ENCODE measurements at places on chromosomes 13 and 19.

GRCh38 chr19:47891923-47892666, 6.0 kb upstream of the SULT2A1 start:
- no peak for DNase-seq

DNA sequence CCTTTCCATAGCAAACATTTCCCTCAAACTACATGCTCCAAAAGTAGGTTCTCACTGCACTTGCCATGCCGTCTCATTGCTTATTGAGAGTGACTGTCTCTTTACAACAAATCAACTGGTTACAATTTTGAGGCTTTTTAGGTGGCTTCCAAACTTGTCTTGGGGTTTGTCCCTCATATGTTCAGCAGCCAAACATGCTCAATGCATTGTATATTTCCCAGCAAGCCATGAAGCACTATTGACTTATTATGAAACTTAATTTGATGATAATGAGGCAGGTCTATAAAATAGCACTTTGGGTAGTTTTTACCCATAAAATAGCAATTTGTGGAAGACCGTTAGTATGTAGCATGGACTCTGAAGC, 78.2 kb downstream of the LRCH1 start:
- no peak for DNase-seq

- no peak for DNase-seq
These were observed 16.7 kb upstream of the MBNL2 start for GRCh38 chr13:97205465-97205864.

DNA sequence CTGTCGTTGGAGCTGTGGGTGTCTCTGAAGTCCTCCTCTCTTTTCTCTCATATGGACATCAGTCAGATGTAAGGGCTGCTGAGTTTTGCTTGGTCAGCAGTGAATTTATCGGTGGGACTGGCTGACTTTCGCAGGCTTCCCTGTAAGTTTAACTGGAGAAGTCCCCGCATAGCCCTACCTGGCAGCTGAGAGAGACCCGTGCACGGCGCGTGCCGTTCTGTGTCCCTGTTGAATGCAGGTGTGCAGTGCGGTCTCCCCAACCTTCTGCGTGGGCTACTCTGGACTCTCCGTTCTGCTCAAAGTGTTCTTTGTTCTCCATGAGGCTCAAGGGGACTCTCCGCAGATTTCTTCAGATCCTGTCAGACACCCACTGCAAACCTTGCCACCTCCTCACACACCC, 252.9 kb downstream of the COL4A1 start:
- DNase-seq = no peak

GRCh38 chr13:76937281-76937820, 11.0 kb upstream of the ACOD1 start:
- DNase-seq = no peak

- DNase-seq = no peak
These were observed 7.5 kb downstream of the F10 start for GRCh38 chr13:113129921-113130750.

GRCh38 chr13:94195715-94196114, 283.8 kb downstream of the DCT start:
- no peak for DNase-seq

- DNase-seq = no peak
These were observed 5.0 kb downstream of the KLK4 start for GRCh38 chr19:50906217-50906616.

DNA sequence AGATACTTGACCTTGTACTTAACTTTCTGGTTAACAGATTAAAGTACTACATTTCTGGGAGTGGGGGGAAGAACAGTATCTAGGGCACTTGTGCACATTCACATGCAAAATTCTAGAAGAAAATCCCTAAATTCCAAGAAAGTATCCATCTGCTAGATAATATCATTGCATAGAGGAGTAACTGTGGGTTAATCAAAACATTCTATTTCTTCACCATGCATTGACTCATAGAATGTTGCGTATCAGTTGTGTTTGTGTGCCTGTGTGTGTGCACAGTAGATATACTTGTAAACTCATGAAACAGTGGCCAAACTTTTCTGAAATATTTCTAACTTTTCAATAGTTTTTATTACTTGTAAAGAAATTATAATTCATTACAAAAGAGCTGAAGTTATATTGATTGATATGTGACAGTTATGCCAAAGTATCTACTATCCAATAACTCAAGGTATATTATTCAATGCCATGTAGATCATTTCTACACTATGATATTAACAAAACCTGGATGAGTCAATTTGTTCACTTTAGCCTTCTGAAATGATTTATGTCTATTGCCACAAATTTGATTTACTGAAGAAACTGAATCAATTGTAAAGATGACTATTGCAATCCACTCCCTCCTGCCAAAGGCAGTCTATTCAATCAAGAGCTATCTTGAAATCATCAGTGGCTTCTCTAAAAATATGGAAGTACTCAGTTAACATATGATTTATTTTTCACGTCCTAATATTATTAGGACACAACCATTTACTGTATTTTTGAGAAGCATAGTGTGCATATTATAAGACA, 756.7 kb upstream of the ARGLU1 start:
- DNase-seq = no peak

- DNase-seq = no peak
These were observed 66.9 kb downstream of the GJA3 start for GRCh38 chr13:20093951-20094350.

DNA sequence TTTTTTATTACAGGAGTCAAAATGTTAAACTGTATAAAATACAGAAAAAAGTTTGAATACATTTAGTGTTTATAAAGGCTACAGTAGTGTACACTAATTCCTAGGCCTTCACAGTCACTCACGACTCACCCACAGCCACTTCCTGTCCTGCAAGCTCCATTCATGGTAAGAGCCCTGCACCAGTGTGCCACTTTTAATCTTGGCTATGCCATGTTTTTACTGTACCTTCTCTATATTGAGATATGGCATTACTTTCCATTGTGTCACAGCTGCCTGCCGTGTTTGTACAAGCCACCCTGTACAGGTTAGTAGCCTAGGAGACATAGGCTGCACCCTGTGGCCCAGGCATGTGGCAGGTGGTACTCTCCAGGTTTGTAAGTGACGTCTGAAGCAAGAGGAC, 32.1 kb downstream of the C1QTNF9 start:
- no peak for DNase-seq

DNA sequence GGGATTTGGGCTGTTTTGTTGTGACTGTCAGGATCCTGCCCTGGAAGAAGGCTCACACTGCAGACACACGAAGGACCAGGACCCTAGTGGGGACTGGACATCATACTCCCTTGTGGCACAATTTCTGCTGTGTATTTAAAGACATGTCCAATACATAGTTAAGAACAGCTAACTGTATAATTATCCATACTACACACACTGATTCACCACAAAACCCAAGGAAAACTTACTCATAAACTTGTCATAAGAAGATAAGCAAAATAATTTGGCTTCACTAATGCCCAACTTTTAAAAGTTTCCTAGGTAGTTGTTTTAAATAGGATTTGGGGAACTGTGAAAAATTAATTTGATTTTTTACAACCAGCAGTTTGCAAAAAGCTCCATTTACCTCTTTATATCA, 46.1 kb downstream of the LATS2 start:
- DNase-seq = no peak

GRCh38 chr19:3712663-3713611, 4.8 kb downstream of the TJP3 start:
- DNase-seq = no peak

DNA sequence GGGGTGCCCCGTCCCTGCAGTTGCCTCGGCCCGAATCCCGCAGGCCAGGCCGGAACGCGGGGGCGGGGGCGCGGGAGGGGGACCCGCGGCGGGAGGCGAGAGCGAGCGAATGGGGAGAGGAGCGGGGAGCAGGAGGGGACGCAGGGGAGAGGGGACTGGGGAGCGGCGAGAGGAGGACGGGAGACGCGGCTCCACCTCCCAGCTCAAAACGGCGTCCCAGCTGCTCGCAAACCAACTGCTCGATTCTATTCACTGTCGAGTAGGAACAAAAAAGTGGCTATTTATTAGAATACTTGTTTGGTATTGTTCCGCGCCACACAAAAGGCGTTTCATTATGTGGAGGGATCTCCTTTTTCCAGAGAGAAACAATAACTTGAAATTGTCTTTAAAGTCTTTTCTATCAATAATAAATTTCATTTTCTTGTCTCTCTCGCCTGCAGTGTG, 10.6 kb upstream of the SOX1 start:
- DNase-seq = no peak

DNA sequence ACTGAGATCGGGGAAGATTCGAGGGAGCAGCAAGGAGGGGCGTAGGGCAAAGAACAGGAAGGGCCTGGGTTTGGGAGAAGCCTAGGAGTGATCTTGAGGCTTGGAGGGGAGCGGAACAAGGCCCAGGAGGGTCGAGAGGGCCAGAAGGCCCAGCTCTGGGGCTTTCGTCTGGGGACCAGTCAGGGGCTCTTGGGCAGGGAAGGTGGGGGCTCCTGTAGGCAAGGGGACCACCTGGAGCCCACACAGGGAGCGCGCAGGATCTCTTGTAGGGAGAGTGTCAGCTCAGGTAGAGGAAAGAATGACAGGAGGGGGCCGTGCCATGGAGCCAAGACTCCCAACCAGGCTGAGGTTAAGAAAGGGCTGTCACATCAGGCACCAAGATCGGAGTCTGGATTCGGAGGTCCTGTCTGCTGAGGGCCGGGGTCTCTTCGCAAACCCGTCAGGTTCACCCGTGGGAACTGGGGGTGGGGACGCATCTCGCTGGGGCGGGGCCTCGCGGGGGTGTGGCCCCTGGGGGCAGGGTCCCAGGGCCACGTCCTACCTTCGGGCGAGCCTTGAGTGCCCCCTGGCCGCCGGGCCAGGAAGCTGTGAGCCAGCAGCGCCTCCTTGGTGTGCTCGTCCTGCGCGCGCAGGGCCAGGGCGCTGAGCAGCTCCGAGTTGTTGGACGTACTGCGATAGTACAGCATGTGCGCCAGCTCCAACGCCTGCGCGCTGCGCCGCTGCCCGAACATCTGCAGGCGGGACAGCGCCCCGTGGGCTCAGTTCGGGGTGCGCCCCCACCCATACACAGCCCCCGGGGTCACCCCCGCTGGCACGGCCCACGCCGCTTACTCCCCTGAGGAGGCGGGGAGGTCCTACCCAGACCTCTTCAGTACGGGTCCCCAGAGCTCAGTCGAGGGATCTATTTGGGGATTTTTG, 8.4 kb downstream of the EMP3 start:
- DNase-seq = peak; percentile 82

DNA sequence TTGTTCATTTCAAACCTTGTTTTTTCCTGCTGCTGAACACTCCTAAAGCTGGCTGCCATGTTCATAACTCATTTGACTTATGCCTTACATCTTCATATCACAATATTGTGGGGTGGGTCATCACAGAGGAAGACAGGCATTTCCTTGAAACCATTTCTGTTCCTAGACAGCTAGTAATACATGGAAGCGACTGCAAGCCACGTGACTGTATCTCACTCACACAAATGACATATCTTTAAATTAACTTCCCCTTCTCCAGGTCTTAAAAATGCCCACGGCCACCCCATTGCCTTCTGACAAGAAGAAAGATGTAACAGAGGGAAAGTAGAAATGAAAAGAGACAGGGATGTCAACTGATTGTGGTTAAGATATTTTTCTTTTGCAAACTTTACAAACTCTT, 236.8 kb downstream of the LMO7 start:
- DNase-seq = no peak

- no peak for DNase-seq
These were observed 20.5 kb upstream of the CYP2S1 start for GRCh38 chr19:41172297-41173164.

DNA sequence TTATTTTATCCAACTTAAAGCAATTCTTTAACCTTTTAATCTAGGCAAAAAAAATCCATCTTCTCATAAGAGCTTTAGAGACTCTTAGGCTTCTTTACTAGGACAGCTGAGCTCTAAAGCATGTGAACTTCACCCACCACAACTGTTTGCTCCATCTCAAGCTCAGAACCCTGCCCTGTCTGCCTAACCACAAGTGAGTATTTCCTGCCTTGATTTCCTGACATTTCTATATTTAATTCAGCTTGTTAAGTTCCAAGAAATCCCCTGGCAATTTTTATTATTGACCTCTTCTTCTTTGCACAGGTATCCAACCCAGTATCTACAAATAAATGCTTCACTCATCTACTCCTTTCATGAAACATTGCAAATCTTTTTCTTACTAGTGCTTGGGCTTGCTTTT, 21.1 kb upstream of the CEACAM21 start:
- DNase-seq = no peak

DNA sequence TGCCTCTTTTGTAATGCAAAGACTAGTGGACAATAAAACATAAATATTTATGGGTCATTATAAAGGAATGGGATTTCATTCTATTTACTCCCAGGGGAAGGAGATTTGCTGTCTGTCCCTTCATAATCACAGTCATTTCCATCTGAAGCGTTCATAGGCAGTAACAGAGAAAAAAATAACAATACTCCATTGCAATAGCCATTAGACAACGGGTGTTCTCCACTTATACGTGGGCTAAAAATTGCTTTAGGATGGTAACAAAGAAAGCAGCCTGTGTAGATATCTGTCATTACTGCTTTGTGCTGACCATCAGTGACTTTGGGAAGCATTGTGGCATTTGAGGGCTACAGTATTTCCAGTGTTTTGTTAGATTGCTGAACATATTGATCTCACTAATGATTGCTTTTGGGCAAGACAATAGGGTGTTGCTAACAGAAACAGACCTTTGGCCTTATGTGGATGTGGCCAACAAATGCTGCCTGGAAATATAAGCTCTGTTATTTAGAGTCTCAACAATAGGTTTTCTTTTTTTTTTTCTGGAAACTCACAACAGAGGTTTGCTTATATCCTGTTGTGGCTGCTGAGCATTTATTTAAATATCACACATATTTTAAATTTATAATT, 355.2 kb downstream of the MTUS2 start:
- DNase-seq = no peak

DNA sequence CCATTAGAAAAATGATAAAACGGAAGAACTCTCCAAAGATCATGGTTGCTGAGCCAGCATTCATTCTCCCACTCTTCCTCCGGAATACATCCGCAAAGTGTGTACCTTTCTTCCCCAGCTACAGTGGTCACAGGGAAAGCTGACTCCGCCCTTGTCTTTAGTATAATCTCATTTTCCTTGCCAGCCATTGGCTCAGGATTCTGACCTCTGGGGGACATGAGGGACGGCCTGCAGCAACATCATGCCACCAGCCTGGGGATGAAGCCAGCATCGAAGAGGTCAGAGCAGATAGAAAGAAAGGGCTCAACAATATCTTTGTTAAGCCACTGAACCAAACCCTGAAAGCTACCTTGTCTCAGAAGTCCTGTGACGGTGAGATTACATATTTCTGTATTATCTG, 46.3 kb upstream of the TPP2 start:
- no peak for DNase-seq

- no peak for DNase-seq
These were observed 30.3 kb downstream of the OXGR1 start for GRCh38 chr13:96963786-96964475.

GRCh38 chr13:109819874-109820273, 33.5 kb upstream of the IRS2 start:
- peak; percentile 55 for DNase-seq

GRCh38 chr13:75307370-75307949, 174.5 kb downstream of the TBC1D4 start:
- no peak for DNase-seq

DNA sequence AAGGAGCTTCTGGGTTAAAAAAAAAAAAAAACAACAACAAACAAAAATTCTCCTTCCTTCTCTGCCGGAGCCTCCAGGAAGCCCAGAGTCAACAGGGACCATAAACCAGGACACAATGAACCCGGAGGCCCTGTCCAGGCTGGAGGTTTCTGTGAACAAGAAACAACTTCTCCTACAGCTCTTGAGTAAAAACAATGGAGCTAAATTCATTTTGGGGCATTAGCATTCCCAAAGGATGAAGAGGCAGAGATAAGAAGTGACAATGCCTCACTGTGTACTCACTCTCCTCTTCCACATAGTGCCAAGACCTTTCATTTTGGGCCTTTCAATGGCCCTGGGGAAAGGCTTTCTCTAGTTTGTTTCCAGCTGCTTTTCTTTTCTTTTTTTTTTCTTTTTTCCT, 9.0 kb downstream of the RHPN2 start:
- DNase-seq = no peak
